ENCODE measurements at places on chromosomes 11 and 22.

DNA sequence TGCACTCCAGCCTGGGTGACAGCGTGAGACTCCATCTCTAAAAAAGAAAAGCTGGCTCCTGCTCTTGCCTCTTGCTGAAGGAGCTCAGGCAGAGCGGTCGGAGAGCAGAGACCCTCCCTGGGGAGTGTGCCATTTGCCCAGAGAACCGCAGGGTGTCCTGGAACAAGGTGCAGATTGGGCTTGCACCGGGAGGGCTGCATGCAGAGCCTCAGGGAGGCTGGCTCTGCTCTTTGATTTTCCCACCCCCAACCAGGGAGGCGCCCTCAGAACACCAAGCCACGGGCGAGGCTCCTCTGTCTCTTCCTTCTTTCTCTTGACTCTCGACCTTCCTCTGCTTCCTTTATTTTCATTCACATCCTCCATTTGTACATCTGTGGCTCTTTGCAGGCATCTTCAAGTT is 889.1 kb downstream of the OPCML start:
- DNase-seq, result no peak

GRCh38 chr11:79661373-79661772 is 220.5 kb upstream of the TENM4 start:
- DNase-seq, result no peak

DNA sequence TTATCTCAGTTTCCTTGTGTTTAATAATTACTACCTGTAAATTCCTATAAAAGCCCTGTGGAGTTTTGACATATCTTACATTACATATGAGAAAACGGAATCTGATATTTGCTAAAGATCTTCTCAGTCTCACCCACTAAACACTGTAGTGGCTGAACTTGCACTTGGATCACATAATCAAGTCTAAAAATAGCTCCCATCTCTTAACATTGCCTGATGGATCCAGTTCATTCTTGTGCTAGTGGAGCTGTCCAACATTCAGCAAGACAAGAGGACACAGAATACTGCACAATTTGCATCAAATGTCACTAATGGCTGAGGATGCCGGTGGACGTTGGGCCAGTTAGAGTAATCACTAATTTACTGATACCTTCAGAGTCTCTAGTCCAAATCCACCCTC is 569.9 kb upstream of the ANO5 start:
- DNase-seq, result no peak

- DNase-seq, result no peak
These were observed 311.6 kb downstream of the AASDHPPT start for GRCh38 chr11:106389101-106389500.

DNA sequence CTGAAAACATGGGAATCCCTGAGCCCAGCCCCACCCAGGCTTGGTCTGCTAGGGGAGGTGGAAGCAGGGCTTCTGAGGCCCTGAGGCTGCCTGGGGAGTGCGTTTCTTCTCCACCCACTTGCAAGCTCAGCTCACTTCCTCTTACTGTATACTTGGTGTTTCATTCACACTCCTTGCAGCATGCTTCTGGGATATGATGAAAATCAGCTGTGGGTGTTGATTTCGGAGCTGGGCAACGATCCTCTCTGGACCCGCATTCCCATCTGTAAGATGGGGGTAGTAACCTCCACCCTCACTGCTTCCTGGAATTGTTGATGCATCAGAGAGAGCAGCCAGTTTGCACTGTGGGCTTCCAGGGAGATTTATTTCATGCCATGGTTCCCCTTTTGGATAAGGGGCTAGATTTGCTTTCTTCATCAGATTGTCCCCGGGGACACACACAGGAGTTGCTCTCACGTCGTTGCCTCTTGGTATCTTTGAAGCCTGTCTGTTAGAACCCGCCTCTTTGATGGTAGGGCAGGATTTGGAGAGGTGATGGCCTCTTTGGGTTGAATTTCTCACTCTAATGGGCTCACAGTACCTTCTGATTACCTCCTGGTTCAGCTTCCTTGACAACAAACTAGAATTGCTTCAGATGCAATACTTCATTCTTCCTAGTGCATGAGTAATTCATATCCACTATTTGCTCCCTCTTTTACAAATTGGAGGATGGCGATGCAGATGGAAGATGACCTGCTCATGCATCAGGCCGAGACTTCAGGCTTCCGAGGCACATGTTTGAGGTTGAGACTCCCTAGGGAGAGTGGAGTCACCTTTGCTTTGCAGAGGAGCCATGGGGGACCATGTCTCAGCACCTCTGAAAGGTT is 40.4 kb downstream of the BCR start:
- DNase-seq, result no peak

DNA sequence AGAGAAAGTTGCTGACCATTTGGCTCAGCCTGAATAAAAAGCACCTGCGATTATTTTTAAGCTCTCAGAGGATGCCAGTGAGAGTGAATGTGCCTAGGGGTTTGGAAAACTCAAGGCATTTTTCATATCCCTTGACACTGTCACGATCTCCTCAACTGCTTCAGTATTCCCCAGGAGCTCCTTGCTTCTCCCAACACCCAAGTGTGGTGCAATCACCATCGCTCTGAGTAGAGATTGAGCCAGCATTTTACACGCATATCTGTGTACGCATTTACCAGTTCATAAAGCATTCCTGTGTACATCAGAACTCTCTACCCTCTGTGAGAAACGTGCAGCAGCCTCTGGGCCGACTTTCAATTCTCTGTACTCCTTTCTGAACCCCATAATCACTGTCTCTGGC is 1.3 kb downstream of the SRRD start:
- no peak for DNase-seq

GRCh38 chr11:113488931-113489351 is 13.7 kb upstream of the DRD2 start:
- no peak for DNase-seq

- DNase-seq, result no peak
These were observed 25.8 kb downstream of the DDIAS start for GRCh38 chr11:82927264-82927880.

DNA sequence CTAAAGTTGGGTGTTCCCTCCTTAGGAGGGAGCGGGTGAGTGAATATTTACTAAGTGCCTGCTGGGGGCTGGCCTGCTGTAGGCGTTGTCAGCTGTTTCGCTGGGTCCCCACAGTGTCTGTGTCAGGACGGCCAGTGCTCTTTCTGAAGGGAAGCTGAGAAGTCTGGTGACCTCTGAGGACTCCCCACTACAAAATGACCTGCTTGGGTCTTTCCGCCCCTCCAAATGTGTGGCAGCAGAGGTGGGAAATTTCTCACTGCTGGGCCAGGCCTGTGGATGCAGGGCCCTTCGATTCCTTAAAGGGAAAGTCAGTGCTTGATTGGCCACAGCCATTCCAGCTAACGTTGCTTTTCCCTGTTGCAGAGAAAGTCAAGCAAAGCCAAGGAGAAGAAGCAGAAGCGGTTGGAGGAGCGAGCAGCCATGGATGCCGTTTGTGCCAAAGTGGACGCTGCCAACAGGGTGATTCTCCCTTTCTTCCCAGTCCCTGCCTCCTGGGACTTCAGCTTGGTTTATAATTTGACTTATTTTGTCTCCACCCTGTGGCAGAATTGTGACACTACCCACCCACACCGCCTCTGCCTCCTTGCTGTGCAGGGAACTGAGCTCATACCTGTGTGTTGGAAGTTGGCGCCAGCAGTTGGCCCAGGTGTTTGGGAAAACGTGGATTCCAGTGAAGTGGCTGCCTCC is 6.8 kb downstream of the NAA40 start:
- DNase-seq, result no peak

DNA sequence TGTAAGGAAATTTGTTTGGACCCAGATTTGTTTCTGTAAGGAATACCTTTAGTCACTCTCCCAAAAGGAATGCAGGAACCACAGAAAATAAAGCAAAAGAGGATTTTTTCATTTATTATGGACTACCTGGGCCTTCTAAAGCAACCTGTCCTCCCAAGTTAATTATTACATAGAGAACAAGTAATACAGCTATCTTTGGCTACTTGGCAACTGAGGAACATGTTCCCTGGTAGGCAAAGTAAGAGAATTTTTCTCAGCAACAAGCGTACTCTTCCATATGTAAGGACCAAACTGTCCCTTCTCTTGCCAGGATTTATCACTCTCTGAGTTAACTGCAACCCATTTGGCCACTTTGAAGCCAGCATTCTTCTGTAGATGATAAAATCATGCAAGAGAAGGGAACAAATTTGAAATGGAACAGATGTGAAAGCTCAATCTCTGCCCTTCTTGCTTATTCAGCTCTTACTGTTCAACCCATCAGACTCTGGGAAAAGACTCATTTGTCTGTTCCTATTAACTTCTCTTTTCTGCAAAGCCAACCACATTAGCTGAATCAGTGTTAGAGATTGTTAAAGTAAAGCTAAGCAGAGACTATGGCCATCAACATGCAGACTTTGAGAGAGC is 190.2 kb downstream of the SWAP70 start:
- DNase-seq, result no peak

DNA sequence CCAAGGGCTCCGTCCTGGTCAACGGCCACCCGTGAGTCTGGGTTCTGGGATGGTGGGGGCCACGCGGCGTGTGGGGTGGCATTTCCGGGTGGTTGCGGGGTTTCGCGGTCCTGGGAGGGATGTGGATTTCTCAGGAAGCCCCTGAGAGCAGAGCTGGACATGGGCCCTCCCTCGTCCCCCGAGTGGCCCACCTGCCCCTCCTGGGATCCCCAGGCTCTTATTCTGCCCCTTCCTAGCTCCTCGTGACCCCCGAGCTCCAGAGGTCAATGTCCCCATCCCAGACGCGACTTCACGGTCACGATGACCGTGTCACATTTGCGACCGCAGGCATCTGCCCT is 4.4 kb downstream of the MUC5AC start:
- DNase-seq, result no peak

DNA sequence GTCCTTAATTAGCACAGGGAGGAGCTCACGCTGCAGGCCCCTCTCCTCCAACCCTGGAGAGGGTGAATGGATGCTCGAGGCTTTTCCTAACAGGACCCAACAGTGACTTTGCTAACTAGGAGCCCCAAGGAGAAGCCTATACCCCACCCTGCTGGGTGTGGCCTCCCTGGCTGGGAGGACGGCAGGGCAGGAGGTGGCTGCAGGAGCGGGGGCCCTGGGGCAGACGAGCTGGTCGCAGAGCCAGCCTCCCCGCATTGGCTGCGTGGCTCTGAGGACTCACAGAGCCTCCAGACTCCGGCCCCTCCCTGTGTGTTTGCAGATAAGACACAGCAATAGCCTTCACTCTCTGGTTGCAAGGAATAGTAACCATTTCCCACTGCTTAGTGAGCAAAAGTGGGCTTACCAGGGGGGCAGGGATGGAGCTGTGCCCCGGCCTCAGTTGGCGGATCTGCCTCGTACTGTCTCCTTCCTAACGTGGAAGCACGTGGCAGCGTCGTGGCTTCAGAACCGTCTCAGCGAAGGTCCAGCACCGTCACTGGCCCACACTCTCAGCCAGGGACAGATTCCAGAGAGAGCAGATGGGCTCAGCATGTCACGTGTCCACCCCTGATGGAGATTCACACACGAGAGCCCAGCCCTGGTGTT is 1087.5 kb downstream of the BRD1 start:
- DNase-seq, result no peak

DNA sequence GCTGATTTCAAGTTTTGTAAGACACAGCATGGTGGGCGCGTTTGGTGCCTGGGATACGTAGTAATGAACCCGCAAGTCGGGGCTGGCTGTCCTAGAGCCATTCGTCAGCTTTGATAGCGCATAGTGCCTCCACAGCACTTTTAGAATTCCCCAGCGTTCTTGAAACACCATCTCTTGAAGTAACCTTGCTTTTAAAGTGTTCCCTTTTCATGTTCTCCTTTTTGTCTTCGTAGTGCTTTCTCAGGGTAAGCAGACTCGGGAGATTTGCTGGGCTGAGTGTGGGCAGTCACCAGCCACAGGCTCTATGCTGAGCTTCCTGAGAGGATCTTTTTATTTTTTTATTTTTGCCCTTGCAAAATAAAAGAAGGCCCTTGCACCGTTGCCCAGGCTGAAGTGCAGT is 39.6 kb upstream of the CTTN start:
- no peak for DNase-seq

DNA sequence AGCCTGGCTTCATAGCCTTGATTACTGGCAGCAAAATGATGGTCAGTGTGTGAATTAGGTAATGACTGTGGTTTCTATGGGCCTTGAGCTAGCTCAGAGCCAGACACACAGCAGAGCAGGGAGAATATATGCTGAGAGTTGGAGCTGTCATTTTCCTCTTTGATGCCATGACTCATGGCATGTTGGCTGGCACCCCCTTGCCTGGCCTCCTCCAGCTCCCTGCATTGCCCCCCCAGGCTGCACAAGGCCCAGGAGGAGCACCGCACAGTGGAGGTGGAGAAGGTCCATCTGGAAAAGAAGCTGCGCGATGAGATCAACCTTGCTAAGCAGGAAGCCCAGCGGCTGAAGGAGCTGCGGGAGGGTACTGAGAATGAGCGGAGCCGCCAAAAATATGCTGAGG is 20.3 kb upstream of the RRM1 start:
- DNase-seq, result no peak

DNA sequence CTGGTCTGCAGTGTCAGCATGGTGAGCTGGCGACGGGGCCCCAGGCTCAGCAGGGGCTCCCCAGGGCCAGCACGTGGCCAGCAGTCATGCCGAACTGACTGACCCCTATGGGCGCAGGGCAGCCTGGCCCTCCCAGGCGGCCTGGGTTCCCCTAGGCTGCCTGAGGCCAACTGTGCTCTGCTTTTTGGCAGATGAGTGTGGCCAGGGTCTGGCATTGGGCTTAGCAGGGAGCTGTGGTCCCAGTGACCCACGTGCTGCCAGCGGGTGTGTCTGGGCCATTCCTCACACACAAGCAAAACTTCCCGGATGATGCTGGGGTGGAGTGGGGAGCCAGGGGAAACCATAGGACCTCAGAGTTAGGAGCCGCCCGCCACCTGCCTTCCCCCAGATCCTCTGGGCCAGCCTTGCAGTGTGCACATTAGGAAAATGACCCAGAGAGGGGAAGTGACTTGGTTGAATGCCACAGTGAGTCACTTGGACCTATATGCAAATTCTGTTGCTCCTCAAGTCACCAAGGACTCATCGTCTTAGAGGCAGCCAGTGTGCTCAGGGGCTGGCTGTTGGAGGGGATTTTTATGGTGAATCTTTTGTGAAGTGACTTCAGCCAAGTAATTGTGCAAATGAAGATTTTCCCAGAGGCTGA is 6.5 kb downstream of the ADORA2A start:
- no peak for DNase-seq

DNA sequence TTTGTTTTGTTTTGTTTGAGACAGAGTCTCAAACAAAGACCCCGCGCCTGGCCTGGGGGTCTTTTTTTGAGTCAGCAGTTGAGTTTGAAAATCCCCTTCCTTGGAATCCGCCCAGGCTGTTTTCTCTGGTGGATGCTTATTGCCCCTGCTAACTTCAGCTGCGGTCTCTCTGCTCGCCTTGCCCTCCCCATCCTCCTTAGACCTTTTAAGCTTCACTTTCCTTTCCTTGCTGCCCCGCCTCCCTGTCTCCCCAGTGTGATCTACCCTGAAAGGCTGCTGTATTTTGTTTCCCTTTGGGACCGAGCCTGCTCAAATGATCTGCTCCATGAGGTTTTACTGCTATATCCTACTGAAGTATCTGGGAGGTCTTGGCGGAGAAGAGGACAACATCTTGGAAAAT is 2.5 kb downstream of the USP18 start:
- no peak for DNase-seq

- no peak for DNase-seq
These were observed 62.4 kb upstream of the POU2AF1 start for GRCh38 chr11:111441443-111441842.
